ENCODE measurements at places on chromosomes 1 and 21. TPM values are rescaled to one million over a fixed set of nuclear protein-coding genes. Genes with fewer than 3 reads are reported as not detected.

- DNase-seq, result peak; percentile 47
These were observed 101.4 kb upstream of the RGS1 start for GRCh38 chr1:192474080-192474683.

GRCh38 chr1:84988588-84988987 lies 8.3 kb downstream of the MCOLN2 start:
- no peak for DNase-seq

DNA sequence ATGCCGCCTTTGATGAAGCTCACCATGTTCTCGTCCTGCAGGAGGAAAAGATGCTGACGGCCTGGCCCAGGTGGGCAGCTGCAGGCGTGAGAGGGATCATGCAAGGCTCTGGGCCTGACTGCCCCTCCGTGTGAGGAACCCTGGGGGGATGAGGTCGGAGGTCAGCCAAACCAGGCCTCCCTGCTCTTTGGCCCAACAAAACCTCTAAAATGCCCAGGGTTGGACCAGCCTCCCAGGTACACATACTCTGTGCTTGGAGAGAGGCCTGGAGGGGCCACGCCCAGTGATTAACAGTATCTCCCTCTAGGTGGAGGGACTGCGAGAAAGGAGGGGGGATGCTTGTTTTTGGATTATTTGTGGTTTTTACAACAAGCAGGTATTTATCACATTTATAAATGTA lies 21.1 kb downstream of the TTC39A start:
- DNase-seq, result no peak

- DNase-seq, result peak; percentile 72
These were observed 57.8 kb downstream of the ZNF281 start for GRCh38 chr1:200351826-200352549.

HES3 gene
- total RNA-seq, result not detected

PIAS3 gene
- total RNA-seq, result 4.1 TPM

SH2D1B gene
- total RNA-seq, result not detected

CRP gene
- not detected for total RNA-seq

- DNase-seq, result peak; percentile 27
These were observed 10.2 kb downstream of the USP24 start for GRCh38 chr1:55204997-55205396.

BCAN gene
- total RNA-seq, result not detected

FCGR1A gene
- total RNA-seq, result not detected

S100A7 gene
- total RNA-seq, result not detected

DNA sequence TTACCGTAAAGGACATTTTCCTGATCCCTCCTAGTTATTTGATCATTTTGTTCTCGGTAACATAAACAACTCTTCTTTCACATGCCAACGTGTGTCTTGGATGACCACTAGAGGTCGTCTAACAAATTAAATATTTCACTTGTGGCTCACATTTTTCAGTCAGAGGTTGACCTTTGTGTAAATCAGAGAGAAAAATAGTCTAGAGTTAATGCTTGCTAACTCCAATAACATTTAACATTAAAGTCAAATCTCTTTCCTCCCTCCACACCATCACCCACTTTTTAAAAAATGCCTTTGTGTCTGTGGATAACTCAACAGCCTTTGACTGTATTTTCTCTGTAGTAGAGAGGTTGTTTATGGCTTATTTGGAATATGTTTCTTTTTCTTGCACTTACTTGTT lies 220.5 kb upstream of the B3GALT2 start:
- DNase-seq, result peak; percentile 71

DNA sequence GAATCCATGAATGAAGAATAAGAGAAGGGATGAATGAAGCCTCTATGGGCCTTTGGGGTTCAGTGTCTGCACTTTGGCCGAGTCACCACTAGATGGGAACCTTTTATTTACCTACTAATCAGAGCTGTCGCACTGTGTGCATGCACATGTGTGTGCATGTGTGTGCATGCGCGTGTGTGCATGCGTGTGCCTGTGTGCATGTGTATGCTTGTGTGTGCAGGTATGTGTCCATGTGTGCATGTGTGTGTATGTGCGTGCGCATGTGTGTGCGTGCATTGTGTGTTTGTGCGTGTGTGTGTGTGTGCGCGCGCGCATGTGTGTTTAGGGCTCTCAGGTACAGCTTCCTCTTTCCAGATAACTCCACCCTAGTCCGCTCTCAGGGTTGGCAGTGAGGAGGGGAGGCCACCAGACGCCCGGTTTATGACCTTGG lies 20.4 kb upstream of the UBXN10 start:
- peak; percentile 24 for DNase-seq

DNA sequence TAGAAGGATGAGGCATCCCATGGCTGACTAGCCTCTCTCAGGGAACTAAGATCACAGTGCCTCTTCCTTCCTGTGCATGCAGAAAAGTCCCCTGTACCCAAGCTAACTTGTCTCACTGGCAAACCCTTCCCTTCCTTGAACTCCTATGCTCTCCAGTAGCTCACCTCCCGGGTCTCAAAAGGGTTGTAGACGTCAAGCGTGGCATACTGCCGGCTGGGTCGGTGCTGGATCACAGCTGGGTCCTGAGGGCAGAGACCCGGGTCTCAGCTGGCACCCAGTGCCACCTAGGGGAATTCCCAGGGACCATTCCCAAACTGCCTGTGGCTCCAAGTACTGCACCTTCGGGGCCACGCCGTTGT lies 688 bp downstream of the SCAMP3 start:
- peak; percentile 29 for DNase-seq

SRGAP2B gene
- 68.3 TPM for total RNA-seq

SPATA1 gene
- total RNA-seq, result 0.22 TPM

GRCh38 chr1:57422271-57423134 lies 1.4 kb downstream of the DAB1 start:
- no peak for DNase-seq

DNA sequence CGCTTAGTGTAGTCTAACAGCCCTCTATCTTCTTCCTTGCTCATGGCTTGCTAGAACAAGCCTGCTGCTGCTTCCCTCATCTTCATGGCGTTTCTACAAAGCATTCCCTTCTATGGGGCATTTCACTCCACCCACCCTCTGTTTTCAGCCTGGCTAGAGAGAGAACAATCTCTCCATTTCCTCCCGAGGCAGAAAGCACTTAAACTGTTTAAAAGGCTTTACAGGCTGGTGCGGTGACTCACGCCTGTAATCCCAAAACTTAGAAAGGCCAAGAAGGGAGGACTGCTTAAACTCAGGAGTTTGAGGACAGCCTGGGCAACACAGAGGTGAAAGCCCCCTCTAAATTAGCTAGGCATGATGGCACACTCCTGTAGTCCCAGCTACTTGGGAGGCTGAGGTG lies 17.8 kb downstream of the ORC1 start:
- no peak for DNase-seq

- no peak for DNase-seq
These were observed 36.5 kb downstream of the SCCPDH start for GRCh38 chr1:246760422-246761347.

GRCh38 chr1:78061825-78062523 lies 16.2 kb downstream of the GIPC2 start:
- no peak for DNase-seq

PTPRC gene
- total RNA-seq, result not detected

GRCh38 chr1:29555043-29555620 lies 318.8 kb downstream of the PTPRU start:
- DNase-seq, result no peak

DNA sequence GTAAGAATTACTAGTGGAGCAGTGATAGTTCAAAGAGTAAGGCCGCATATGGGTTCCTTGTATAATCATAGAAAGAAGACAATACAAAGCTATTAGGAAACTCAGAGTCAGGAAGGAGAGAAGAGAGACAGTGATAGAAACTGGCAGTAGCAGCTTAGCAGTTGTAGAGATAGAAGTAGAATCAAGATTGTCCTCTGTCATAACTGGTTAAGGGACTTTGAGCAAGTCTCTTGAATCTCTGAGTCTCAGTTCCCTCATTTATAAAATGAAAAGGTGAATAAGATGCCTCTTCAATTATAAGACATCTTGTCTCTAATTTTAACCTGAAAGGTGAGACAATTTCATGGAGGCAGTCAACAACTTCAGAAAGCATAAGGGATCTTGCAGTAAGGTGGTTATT lies 6.5 kb upstream of the RALGPS2 start:
- DNase-seq, result no peak

MYOG gene
- not detected for total RNA-seq

DNA sequence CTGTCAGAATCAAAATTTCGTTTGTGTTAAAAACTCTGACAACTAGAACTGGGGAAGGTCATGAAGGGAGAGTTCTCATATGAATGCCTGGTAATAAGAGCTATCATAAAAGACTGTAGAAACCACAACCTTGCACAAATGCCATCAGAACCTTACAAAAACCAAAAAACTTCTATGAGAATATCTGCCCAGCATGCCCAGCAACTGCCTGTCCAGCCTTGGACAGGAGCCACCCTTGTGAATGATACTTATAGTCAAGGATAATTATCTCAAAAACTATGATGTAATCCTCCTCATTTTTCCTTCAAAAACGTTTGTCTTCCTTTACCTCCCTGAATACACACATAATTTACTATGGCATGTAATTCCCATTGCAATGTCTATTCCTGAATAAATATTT lies 53.4 kb upstream of the C1orf185 start:
- DNase-seq, result no peak

GRCh38 chr1:27132147-27132546 lies 22.8 kb downstream of the SLC9A1 start:
- no peak for DNase-seq

ANKRD65 gene
- under 0.01 TPM for total RNA-seq

GRCh38 chr1:199272628-199273086 lies 633.8 kb downstream of the PTPRC start:
- DNase-seq, result peak; percentile 98

- no peak for DNase-seq
These were observed 111.0 kb downstream of the ACTL8 start for GRCh38 chr1:17865912-17866739.

DNA sequence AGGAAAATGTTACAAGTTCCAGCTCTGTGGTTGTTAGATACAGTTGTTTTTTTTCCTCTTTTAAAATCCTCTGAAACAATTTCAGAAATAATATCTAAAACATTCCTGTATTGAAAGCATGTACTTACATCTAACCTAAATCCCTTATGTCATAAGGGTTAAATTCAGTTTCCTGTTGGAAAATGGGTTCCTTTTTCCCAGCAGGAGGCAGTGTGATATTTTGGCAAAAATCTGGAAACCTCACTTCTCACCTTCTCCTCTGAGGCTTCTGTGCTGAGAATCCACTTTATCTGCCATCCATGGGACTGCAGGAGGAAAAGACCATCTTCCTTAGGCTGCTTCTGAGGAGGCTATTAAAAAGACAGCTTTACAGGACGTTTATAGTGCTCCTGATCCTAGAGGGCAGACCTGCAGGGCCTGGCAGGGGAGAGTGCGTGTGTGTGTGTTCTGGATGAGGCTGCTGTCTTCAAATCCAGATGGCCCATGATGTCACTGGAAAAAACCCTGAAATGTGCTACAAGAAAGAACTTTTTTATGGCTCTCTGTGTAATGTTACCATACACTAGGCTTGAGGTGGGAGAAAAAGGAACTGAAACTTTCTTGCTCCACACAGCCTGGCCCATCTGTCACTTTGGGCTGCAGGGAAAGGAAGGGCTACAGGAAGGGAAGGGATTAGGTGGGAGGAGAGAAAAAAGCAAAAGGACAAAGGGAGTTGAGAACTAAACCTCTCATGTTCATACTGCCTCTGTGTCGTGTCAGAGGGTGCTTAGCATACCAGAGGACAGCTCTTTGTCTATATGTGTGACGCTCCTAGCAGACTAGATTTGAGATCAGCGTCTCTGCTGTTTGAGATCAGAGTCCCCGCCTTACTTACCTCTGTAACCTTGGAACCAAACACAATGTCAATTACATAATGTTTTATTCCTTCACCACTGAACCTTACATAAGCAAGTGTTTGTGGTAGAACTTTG lies 379.2 kb upstream of the SPAG17 start:
- no peak for DNase-seq

DNA sequence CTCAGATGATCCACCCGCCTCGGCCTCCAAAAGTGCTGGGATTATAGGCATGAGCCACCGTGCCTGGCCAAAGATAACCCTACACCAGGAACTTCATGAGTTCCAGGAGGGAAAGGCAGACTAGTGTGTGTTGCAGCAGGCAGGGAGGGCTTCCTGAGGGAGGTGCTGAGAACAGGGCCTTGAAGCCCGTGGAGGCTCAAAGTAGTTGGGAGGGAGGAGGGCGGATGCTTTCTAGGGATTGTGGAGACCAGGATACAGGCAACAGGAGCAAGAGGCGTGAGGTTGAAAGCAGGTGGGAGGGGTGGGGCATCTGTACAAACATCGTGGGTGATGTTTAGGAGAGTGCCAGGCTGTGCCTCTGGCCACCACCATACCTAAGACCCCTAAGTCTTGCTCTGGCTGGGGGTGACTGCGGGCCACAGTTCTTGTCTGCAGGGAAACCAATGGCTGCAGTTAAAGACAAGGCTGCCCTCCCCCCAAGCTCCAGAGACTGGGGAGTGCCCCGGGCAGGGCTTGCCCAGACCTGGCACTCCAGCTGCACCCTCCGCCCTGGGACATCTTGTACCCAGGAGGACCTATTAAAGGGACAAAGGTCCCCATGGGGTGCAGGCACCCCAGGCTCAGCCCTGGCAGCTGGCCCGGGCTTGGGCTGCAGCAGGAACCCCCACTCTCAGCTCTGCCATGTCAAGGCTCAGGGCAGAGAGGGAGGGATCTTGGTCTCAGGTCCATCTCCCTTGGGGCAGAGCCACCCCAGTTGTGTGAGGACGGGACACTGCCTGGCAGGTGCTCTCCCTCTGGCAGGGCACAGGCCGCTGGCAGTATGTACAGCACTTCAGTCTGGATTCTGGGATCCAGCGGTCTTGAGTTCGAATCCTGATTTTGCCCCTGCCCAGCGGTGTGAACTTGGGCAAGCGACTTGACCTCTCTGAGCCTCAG lies 22.1 kb upstream of the CASZ1 start:
- DNase-seq, result no peak

SLAMF7 gene
- not detected for total RNA-seq

Measured in lung microvascular endothelial cell (primary cell).